Panc1 (cell line): ENCODE measurements at places on chromosomes 12 and 14. TPM values are rescaled to one million over a fixed set of nuclear protein-coding genes. Genes with fewer than 3 reads are reported as not detected.

GRCh38 chr14:90061685-90062126, at the start of gene KCNK13:
Gene KCNK13, plus strand, starts transcription at chr14:90061994. Its CDS starts 212 bp downstream, at chr14:90062206.
- no peaks in the 10 kb centered on the region; the same call in 1 of the 2 replicates for H3K4me1 ChIP-seq
- no peak for DNase-seq
- no peak within 1 kb of the TSS for H3K27ac ChIP-seq
- H3K27me3 ChIP-seq = peaks cover 25% of the 10 kb centered on the region
- H3K36me3 ChIP-seq = no peaks in the 10 kb centered on the region

DNA sequence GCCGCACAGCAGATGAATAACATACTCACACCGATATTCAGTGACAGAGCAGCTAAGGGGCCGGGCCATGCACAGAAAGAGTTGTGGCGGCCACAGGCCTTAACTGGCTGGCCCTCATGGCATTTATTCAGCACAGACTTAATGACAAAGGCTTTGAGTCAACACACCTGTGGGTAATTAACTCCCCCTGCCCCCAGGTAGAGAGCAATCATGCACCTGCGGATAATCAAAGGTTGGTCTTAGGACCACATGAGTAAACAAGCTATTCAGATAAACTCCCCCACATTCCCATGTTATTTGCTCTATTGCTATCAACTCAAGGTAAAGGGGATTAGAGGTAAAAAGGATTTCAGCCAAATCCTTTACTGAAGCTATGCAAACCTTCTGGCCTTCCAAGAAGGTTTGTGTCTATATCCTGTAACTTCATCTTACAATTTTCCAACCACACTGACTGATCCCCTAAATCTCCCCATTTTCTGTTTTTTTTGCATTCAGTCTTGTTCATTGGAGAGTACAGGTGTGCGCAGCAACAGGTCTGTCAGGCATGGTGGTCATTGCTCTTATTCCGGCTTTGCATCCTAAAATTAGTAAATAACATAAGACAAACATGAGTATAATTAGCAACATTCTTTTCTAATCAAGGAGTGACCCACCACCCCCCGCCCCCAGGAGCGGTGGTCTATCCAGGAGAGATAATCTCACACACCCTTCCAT, 16.9 kb upstream of the BLTP3B start:
- H3K4me1 ChIP-seq = peaks cover 9% of the 10 kb centered on the region; the same call in 1 of the 2 replicates
- no peak overlapping the region for H3K27ac ChIP-seq
- no peaks in the 10 kb centered on the region for H3K27me3 ChIP-seq
- no peaks in the 10 kb centered on the region for H3K36me3 ChIP-seq

GRCh38 chr12:52119398-52120254, 40.1 kb downstream of the SMIM41 start:
- no peaks in the 10 kb centered on the region; the same call in 1 of the 2 replicates for H3K27me3 ChIP-seq
- H3K4me1 ChIP-seq = no peaks in the 10 kb centered on the region
- no peak overlapping the region for H3K4me3 ChIP-seq
- no peak for DNase-seq
- H3K27ac ChIP-seq = no peak overlapping the region
- H3K36me3 ChIP-seq = no peaks in the 10 kb centered on the region

The RTRAF gene
- 93.7 TPM for total RNA-seq

- no peak for DNase-seq
- H3K4me3 ChIP-seq = peak overlapping the region; percentile 95
- H3K27me3 ChIP-seq = no peaks in the 10 kb centered on the region
- H3K4me1 ChIP-seq = peaks cover 3% of the 10 kb centered on the region; the same call in 1 of the 2 replicates
- no peaks in the 10 kb centered on the region; the same call in 1 of the 2 replicates for H3K36me3 ChIP-seq
These were observed 846 bp upstream of the MTHFD1 start for GRCh38 chr14:64387232-64387781.

DNA sequence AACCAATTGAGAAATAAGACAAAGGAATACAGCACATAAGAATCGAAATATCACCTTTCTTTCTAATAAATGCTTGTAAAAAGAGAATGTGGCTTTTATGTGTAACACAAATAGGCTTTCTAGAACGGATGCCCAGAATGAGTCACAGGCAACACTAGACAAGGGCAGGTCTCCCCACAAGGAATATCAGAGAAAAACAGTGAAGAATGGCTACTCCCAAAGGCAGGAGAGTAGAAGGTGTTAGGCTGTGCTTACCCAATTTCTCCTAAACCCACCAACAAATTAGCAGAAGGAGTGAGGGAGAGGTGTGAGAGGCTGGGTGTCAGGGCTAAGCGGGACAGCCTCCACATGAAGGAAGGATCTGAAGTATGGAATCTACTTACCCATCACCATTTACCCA, 55.2 kb downstream of the GALNT4 start:
- H3K27ac ChIP-seq = no peak overlapping the region
- H3K4me3 ChIP-seq = no peak overlapping the region
- H3K36me3 ChIP-seq = no peaks in the 10 kb centered on the region
- H3K4me1 ChIP-seq = no peaks in the 10 kb centered on the region

The SERPINA10 gene
- total RNA-seq = 0.03 TPM

GRCh38 chr12:66960704-66961690, 282.1 kb upstream of the GRIP1 start:
- no peak for DNase-seq
- H3K27me3 ChIP-seq = no peaks in the 10 kb centered on the region
- no peak overlapping the region for H3K4me3 ChIP-seq
- H3K4me1 ChIP-seq = no peaks in the 10 kb centered on the region
- H3K36me3 ChIP-seq = no peaks in the 10 kb centered on the region
- H3K27ac ChIP-seq = no peak overlapping the region

GRCh38 chr12:65470256-65470655, 191.8 kb downstream of the MSRB3 start:
- no peaks in the 10 kb centered on the region; the same call in 1 of the 2 replicates for H3K4me1 ChIP-seq
- no peak overlapping the region for H3K4me3 ChIP-seq
- no peaks in the 10 kb centered on the region for H3K36me3 ChIP-seq
- no peak overlapping the region for H3K27ac ChIP-seq

DNA sequence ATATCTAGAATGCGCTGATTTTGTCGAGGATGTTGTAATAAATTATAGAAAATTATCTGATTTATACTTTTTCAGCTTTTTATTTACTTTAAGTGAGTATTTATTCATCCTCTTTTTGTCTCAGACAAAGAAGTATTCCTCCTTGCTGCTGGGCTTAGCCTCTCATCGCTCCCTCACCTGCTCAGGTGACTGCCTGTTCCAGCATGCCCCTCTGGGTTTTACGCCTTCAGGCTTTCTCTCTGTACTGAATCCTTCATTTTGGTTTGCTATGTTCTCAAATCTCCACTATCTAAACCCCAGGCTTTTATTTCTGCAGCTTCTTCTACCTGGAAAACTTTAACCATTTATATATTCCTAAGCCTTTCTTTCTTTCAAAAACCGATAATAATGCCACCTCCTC, 1650.9 kb upstream of the SEL1L start:
- no peaks in the 10 kb centered on the region for H3K27me3 ChIP-seq
- DNase-seq = no peak
- H3K4me3 ChIP-seq = no peak overlapping the region
- no peaks in the 10 kb centered on the region for H3K4me1 ChIP-seq
- H3K27ac ChIP-seq = no peak overlapping the region

DNA sequence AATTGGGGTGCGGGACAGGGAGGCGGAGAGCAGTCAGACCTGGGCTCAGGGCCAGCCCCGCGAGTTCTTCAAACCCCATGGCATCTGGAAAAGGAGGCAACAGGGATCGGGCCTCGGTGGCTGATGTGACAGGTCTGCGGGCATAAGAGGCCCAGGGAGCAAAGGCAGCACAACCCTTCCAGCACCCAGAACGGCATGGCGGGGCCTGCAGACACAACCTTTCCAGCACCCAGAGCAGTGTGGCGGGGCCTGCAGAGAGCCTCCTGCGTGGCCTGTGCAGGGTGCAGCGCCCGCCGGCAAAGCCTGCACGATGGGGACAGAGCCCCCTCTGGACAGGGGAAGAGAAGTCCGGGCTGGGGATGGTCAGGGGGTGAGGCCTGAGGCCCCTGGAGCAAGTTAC, 26.2 kb upstream of the TRAF3 start:
- H3K27me3 ChIP-seq = no peaks in the 10 kb centered on the region
- no peaks in the 10 kb centered on the region for H3K36me3 ChIP-seq
- H3K4me1 ChIP-seq = no peaks in the 10 kb centered on the region
- H3K27ac ChIP-seq = no peak overlapping the region
- H3K4me3 ChIP-seq = no peak overlapping the region
- DNase-seq = no peak

DNA sequence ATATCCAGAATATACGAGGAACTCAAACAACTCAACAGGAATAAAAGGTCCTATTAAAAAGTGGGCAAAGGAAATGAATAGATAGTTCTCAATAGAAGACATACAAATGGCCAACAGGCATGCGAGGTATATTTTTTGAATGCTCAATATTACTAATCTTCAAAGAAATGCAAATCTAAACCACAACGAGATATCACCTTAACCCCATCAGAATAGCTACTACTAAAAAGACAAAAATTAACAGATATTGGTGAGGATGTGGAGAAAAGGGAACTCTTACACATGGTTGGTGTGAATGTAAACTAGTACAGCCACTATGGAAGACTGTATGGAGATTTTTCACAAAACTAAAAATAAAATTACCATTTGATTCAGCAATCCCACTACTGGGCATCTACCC, 99.2 kb downstream of the TMEM260 start:
- no peak for DNase-seq
- H3K4me3 ChIP-seq = no peak overlapping the region
- H3K27ac ChIP-seq = no peak overlapping the region

- H3K36me3 ChIP-seq = no peaks in the 10 kb centered on the region
- no peaks in the 10 kb centered on the region for H3K27me3 ChIP-seq
- H3K27ac ChIP-seq = no peak overlapping the region
- H3K4me3 ChIP-seq = no peak overlapping the region
These were observed 143.8 kb upstream of the RTL1 start for GRCh38 chr14:101047326-101047725.

The GYS2 gene
- not detected for total RNA-seq

- H3K27me3 ChIP-seq = no peaks in the 10 kb centered on the region
- no peak for DNase-seq
- no peaks in the 10 kb centered on the region for H3K36me3 ChIP-seq
- H3K4me3 ChIP-seq = no peak overlapping the region
- peaks cover 12% of the 10 kb centered on the region for H3K4me1 ChIP-seq
- no peak overlapping the region for H3K27ac ChIP-seq
These were observed 519 bp downstream of the MORN3 start for GRCh38 chr12:121668750-121669520.

GRCh38 chr14:70753518-70753953, 55.8 kb downstream of the MAP3K9 start:
- H3K36me3 ChIP-seq = 0 out of 2 replicates have a peak, but pooled peaks cover 2% of the 10 kb centered on the region
- no peak for DNase-seq
- H3K4me1 ChIP-seq = peaks cover 12% of the 10 kb centered on the region
- H3K4me3 ChIP-seq = no peak overlapping the region

The APOLD1 gene
- 4.1 TPM for total RNA-seq

- DNase-seq = no peak
- H3K4me1 ChIP-seq = peaks cover 8% of the 10 kb centered on the region; the same call in 1 of the 2 replicates
- H3K27ac ChIP-seq = peak overlapping the region; percentile 76
- peaks cover 2% of the 10 kb centered on the region; the same call in 1 of the 2 replicates for H3K36me3 ChIP-seq
- no peaks in the 10 kb centered on the region for H3K27me3 ChIP-seq
- H3K4me3 ChIP-seq = peak overlapping the region; percentile 91
These were observed 765 bp downstream of the SCYL2 start for GRCh38 chr12:100267603-100268281.

GRCh38 chr14:95291859-95292542, 27.7 kb downstream of the CLMN start:
- H3K27me3 ChIP-seq = no peaks in the 10 kb centered on the region
- H3K4me1 ChIP-seq = peaks cover 29% of the 10 kb centered on the region
- DNase-seq = peak; percentile 41
- no peak overlapping the region for H3K4me3 ChIP-seq

GRCh38 chr12:111529424-111530368, 69.4 kb downstream of the ATXN2 start:
- H3K4me1 ChIP-seq = no peaks in the 10 kb centered on the region; the same call in 1 of the 2 replicates
- no peak overlapping the region for H3K27ac ChIP-seq
- DNase-seq = peak; percentile 8
- no peak overlapping the region for H3K4me3 ChIP-seq

The ENDOU gene
- not detected for total RNA-seq

DNA sequence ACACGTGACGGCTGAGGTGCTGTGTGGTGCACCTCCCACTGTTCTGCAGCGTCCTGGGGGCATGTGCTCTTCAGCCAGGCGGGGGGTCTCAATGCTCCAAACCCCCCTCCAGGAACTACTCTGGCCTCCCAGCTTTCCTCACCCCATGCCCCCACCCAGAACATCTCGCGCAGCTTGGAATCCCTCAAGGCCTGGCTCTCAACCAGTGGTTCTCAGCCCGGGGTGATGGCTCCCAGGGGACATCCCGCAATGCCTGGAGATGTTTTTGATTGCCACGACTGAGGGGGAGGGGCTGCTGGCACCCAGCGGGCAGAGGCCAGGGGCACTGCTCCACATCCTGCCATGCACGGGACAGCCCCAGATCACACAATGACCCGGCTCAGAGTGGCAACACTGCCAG, 78.9 kb upstream of the DICER1 start:
- H3K36me3 ChIP-seq = no peaks in the 10 kb centered on the region
- no peak overlapping the region for H3K4me3 ChIP-seq
- peaks cover 3% of the 10 kb centered on the region; the same call in 1 of the 2 replicates for H3K4me1 ChIP-seq
- DNase-seq = no peak
- H3K27me3 ChIP-seq = no peaks in the 10 kb centered on the region
- H3K27ac ChIP-seq = no peak overlapping the region

The ACIN1 gene
- total RNA-seq = 162 TPM

DNA sequence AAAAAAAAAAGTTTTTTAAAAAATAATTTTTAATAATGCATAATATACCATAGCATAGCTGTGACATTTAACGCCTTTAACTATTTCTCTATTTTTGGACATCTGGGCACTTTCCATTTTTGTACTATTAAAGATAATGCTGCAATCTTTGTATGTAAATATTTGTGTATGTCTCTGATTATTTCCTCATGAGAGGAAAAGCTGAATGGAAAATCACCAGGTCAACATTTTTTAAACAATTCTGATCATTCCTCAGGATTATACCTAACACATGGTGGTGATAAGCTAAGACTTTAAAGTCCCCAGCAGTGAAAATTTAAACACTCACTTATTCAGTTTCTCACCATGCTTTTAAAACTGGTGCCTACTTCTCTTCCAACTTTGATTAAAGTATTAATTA, 31.3 kb upstream of the NR1H4 start:
- no peak overlapping the region for H3K27ac ChIP-seq
- H3K36me3 ChIP-seq = no peaks in the 10 kb centered on the region
- H3K4me1 ChIP-seq = no peaks in the 10 kb centered on the region

The CTSG gene
- total RNA-seq = not detected

The EIF2S3B gene
- total RNA-seq = 0.28 TPM

- peaks cover 2% of the 10 kb centered on the region for H3K27me3 ChIP-seq
- H3K27ac ChIP-seq = no peak overlapping the region
- no peak overlapping the region for H3K4me3 ChIP-seq
- DNase-seq = no peak
- H3K4me1 ChIP-seq = no peaks in the 10 kb centered on the region
These were observed 183 bp upstream of the PRMT8 start for GRCh38 chr12:3490895-3491144.

DNA sequence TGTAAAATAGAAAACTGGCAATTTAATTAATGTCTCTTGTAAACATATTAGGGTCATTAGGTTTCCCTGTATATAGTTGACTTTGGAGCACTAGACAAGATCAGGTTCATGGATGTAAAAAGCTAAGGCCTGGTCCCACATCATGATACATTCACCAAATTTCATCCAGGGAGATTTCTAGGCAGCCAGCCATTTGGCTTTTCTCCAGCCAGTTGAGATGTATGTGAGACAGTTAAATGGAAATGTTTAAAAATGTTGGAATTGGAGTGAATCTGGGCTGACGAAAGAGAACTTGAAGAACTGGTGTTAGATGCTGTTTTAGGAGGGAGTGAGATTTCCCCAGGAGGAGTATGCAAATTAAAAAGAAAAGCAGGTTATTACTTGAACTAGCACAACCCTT, 41.8 kb upstream of the CLEC14A start:
- DNase-seq = no peak
- H3K27ac ChIP-seq = no peak overlapping the region

- H3K27me3 ChIP-seq = no peaks in the 10 kb centered on the region
- no peaks in the 10 kb centered on the region for H3K4me1 ChIP-seq
- H3K27ac ChIP-seq = no peak overlapping the region
- no peaks in the 10 kb centered on the region for H3K36me3 ChIP-seq
- no peak for DNase-seq
These were observed 456.9 kb upstream of the SYT1 start for GRCh38 chr12:78407722-78408121.
